ENCODE measurements at places on chromosomes 3 and 15.

DNA sequence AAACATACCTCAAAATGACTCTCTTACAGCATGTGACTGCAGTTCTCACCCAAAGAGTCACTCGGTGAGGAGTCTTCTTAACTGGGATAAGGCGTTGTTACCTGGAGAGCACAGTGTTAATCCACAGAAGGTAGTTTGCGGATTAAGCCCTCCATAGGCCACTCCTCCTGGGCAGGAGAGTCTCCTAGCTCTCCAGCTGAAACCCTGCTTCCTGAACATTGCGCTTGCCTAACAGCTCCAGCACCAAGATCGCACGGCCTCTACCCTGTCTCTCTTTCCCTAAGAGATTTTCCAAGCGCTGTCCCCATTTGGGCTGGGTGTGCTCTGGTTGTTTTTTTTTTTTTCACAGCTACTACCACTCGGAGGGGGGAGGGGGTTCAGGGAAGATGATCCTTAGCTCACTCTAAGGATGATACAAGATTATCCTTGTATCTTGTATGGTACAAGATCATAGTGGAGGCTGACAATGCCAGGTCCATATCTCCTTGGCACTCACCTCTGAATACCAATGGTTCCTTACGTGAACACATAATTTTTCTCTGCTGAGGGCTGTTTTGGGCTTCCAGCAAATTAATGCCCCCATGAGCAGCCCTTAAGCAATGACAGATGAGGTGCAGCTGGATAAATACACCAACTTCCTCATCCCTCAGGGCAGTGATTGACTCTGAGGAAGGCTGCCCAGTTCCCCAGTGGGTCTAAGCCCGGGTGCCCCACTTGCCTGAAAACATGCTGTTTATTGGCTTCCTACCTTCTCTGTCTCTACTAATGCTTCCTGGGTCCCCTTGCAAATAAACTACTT, 185.2 kb upstream of the TSC22D2 start:
- H3K27me3 ChIP-seq, result no peaks in the 10 kb centered on the region
- H3K4me1 ChIP-seq, result peaks cover 36% of the 10 kb centered on the region
- no peak for DNase-seq

DNA sequence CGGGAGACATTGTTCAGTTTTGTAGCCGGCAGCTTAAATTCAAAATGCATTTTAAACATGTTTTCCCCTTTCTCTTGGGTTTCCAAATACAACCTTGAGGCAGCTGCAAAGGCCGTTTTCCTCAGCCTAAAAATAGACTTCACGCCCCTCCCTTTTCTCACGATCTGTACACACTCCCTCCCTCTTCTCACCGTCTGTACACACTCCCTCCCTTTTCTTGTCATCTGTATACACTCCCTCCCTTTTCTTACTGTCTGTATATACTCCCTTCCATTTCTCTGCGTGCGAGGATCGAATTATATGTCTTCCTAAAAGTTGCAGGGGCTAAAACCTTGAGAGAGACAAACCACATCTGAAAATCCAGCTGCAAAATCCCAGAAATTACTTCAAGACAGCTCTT, 8.9 kb downstream of the MUC4 start:
- peaks cover 24% of the 10 kb centered on the region for H3K27me3 ChIP-seq
- no peak overlapping the region for H3K27ac ChIP-seq
- no peak for DNase-seq
- no peaks in the 10 kb centered on the region for H3K36me3 ChIP-seq
- peaks cover 6% of the 10 kb centered on the region for H3K4me1 ChIP-seq

GRCh38 chr15:93050648-93051047, 38.4 kb downstream of the RGMA start:
- H3K27ac ChIP-seq, result no peak overlapping the region
- H3K36me3 ChIP-seq, result peaks cover 40% of the 10 kb centered on the region
- no peaks in the 10 kb centered on the region for H3K27me3 ChIP-seq
- no peak for DNase-seq
- no peaks in the 10 kb centered on the region for H3K4me1 ChIP-seq

GRCh38 chr3:33883538-33883950, 85.1 kb downstream of the PDCD6IP start:
- peak overlapping the region; percentile 66 for H3K4me3 ChIP-seq
- no peak for DNase-seq
- peak overlapping the region; percentile 14 for H3K27ac ChIP-seq
- peaks cover 25% of the 10 kb centered on the region for H3K4me1 ChIP-seq
- peaks cover 8% of the 10 kb centered on the region for H3K27me3 ChIP-seq

DNA sequence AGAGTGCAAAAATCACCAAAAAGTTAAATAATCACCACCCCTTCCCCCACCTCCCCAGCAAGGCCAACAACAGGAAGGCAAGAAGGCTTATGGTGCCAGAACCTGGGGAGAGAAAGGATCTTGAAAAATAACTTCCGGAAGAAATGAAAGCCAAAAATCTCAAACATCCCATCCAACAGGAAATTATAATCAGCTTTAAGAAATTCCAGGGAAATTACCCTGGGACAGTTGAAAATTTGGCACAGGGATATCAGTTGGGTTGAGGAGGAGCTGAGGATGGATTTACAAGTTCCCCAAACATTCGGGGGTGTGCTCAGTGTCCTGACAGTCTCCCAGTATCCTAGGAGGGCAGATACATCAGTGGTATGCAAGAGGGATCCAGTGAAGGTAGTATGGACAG, 82.7 kb downstream of the POLR2M start:
- peaks cover 15% of the 10 kb centered on the region for H3K27me3 ChIP-seq
- H3K36me3 ChIP-seq, result no peaks in the 10 kb centered on the region
- peaks cover 3% of the 10 kb centered on the region for H3K4me1 ChIP-seq
- H3K27ac ChIP-seq, result no peak overlapping the region
- H3K4me3 ChIP-seq, result no peak overlapping the region

DNA sequence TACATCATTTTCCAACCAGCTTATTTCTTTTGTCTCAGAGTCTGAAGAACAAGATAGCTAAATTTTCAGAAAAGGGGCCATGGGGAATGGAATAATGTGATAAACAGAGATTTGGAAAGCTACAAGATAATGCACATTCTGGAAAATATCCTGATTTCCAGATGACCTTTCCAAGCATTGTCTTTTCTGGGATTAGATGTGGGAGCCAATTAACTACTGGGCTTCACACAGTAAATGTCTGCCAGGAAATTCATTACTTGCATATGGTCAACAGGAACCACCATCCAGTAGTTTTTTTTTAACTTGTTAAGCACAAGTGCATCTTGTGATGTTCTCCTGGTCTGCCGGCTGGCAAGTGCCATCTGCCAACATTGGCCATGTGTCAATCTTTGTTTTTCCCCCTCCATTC, 131.1 kb upstream of the BFSP2 start:
- no peak for DNase-seq
- H3K4me1 ChIP-seq, result no peaks in the 10 kb centered on the region
- no peak overlapping the region for H3K27ac ChIP-seq
- peaks cover 8% of the 10 kb centered on the region for H3K27me3 ChIP-seq
- no peak overlapping the region for H3K4me3 ChIP-seq

- DNase-seq, result no peak
- no peaks in the 10 kb centered on the region for H3K36me3 ChIP-seq
- no peaks in the 10 kb centered on the region for H3K4me1 ChIP-seq
- H3K27me3 ChIP-seq, result peaks cover 19% of the 10 kb centered on the region
- no peak overlapping the region for H3K27ac ChIP-seq
These were observed 91.7 kb downstream of the CHRNA7 start for GRCh38 chr15:32122013-32122412.

DNA sequence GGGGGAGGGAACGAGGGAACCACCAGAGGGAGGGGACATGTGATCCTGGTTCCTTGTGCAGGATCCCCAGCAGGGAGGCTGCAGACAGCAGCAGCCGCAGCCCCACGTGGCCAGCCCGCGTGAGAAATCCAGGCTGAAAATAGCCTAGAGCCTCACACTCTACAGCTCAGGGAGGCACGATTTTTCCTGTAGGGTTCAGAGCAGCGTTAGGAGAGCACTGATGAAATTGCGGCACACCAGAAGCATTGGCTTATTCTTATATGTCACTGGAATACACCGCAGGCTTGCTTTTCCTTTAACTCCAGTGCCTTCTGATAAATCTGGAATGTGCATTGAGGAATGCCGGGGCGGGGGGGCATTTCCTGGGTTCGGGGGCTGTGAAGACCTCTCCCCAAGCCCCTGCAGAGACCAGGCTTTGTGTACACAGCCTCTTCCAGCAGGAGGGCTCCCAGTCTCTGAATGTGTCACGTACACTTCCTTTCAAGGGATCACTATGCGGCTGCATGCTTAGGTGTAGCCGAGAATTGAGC, 193.0 kb downstream of the ATP10A start:
- peaks cover 14% of the 10 kb centered on the region for H3K36me3 ChIP-seq
- peak overlapping the region; percentile 50 for H3K4me3 ChIP-seq
- peak; percentile 95 for DNase-seq

DNA sequence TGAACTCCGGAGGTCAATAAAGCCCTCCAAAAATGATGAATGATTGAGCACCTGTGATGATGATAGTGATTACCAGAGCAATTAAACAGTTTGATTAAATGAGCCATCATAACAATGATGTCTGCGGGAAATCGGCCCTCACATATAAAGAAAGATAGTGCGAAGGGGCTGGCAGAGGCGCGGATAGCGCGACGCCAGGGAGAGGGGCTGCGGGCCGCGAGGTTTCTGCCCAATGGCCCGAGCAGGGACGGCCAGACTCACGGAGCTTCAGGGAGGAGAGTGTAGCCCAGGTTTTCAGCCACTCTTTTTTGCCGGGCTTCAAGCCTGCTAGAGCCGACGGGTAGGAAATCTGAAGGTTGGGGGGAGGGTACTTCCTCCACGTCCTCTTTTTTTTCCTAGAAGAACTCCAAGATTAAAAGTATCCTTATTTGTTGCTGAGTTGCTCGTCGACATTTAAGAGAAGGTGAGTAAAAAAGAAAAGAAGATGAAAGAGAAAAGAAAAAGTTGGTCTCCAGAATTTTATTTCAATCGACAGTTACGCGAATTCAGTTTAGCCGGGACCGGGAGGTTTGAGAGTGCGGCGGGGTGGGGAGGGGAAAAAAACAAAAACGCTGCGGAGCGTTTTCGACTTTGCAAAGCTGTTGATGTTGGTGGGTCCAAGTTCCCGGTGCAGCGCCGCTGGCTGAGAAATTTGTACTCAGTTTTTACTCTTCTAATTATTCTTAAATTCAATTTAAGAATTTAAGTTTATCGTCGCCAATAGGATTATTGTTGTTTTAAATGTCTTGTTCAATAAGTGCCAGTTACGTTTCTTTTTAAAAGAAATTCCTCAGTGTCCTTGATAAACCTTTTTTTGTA, 2.2 kb upstream of the MEIS2 start:
- H3K36me3 ChIP-seq, result peaks cover 11% of the 10 kb centered on the region
- peaks cover 41% of the 10 kb centered on the region for H3K27me3 ChIP-seq
- DNase-seq, result no peak
- H3K4me1 ChIP-seq, result peaks cover 21% of the 10 kb centered on the region
- peak overlapping the region; percentile 90 for H3K27ac ChIP-seq

DNA sequence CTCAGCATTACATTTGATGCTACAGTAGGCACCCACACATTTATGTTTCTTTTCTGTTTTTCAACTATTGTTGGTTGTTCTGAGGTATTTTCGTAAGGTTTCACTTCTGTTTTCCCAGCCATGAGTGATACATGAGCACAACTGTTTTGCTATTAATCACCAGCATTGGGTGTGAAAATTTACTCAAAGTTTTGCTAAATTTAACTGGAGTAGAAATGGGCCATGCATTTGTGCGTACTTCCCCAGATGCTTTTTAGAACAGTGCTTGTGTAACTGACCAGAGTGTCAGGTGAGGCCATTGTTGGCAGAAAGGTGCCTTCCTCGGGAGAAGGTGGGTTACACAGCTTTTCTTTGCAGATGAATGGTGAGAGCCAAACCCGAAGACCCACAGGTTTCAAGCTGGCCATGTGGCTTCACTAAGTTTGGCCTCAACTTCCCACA, 70.4 kb downstream of the ST6GAL1 start:
- H3K27me3 ChIP-seq, result no peaks in the 10 kb centered on the region
- peak overlapping the region; percentile 27 for H3K27ac ChIP-seq
- DNase-seq, result no peak
- peaks cover 9% of the 10 kb centered on the region for H3K36me3 ChIP-seq
- H3K4me3 ChIP-seq, result no peak overlapping the region

- H3K4me1 ChIP-seq, result no peaks in the 10 kb centered on the region
- no peak for DNase-seq
- no peaks in the 10 kb centered on the region for H3K27me3 ChIP-seq
- H3K36me3 ChIP-seq, result peaks cover 2% of the 10 kb centered on the region
- no peak overlapping the region for H3K27ac ChIP-seq
These were observed 534.4 kb downstream of the ZNF385D start for GRCh38 chr3:21216598-21216997.

- no peak overlapping the region for H3K4me3 ChIP-seq
- H3K4me1 ChIP-seq, result no peaks in the 10 kb centered on the region
- no peaks in the 10 kb centered on the region for H3K36me3 ChIP-seq
- H3K27ac ChIP-seq, result no peak overlapping the region
- DNase-seq, result no peak
- peaks cover 5% of the 10 kb centered on the region for H3K27me3 ChIP-seq
These were observed 13.9 kb downstream of the NLGN1 start for GRCh38 chr3:173411375-173411973.

- no peaks in the 10 kb centered on the region for H3K36me3 ChIP-seq
- peaks cover 37% of the 10 kb centered on the region for H3K4me1 ChIP-seq
- peak overlapping the region; percentile 98 for H3K4me3 ChIP-seq
- H3K27me3 ChIP-seq, result no peaks in the 10 kb centered on the region
These were observed 1.1 kb upstream of the MCCC1 start for GRCh38 chr3:183100376-183100775.

DNA sequence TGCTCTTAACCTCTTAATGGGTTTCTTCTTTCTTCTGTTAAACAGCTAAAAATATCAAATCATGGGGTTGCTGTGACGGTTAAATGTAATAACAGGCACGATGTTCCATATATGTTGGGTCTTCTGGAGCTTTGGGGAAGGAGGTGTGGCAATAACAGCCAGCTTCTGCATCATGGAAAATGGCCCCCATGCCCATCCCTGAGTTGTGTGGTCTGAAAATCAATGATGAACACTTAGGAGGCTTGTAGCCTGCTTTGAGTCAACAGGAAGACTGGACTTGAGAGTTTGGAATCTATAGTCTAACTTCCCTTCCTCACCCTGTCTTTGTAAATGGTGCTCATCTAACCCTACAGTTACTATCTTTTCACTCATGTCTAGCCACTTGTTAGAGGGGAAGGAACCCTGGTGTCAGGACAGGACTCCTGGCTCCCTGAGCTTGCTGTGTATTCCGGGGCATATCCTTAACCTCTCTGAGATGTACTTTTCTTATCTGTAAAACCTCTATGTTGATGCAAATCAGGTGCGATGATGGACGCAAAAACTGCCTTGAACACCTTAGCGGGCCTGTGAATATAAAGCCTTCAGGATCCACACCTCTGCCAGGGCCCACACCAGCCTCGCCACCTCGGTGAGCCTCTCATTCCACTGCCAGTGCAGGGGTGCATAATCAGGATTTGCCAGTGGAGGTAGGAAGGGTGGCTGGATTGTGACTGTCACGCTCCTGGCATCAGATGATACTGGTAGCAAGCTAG, 27.5 kb downstream of the SMAD3 start:
- no peaks in the 10 kb centered on the region for H3K27me3 ChIP-seq
- no peak overlapping the region for H3K4me3 ChIP-seq
- no peaks in the 10 kb centered on the region for H3K36me3 ChIP-seq

DNA sequence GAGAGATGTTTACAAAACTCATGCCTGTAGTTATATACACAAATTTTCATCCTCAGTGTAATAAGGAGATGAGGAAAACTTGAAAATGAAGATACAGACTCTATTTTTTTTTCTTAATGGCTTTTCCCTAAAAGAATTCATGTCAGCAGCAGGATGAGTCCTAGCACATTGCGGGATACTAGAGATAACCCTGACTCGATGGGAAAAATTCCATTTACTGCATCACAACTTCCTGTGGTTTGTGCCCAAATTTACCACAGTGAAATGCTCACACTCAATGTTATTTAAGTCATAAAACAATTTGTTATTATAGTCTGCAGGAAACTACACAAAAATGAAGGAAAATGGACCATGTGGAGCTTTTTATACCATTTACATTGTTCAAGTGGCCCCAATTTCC, 581.9 kb upstream of the ZNF717 start:
- H3K27me3 ChIP-seq, result no peaks in the 10 kb centered on the region
- no peak overlapping the region for H3K27ac ChIP-seq
- peaks cover 14% of the 10 kb centered on the region for H3K4me1 ChIP-seq
- DNase-seq, result no peak

Data from chondrocyte (in vitro differentiated cells).